ENCODE measurements at places on chromosomes 4 and X.

- DNase-seq: peak; percentile 32
Measured at GRCh38 chr4:26088433-26088928, 174.5 kb downstream of the SMIM20 start.

DNA sequence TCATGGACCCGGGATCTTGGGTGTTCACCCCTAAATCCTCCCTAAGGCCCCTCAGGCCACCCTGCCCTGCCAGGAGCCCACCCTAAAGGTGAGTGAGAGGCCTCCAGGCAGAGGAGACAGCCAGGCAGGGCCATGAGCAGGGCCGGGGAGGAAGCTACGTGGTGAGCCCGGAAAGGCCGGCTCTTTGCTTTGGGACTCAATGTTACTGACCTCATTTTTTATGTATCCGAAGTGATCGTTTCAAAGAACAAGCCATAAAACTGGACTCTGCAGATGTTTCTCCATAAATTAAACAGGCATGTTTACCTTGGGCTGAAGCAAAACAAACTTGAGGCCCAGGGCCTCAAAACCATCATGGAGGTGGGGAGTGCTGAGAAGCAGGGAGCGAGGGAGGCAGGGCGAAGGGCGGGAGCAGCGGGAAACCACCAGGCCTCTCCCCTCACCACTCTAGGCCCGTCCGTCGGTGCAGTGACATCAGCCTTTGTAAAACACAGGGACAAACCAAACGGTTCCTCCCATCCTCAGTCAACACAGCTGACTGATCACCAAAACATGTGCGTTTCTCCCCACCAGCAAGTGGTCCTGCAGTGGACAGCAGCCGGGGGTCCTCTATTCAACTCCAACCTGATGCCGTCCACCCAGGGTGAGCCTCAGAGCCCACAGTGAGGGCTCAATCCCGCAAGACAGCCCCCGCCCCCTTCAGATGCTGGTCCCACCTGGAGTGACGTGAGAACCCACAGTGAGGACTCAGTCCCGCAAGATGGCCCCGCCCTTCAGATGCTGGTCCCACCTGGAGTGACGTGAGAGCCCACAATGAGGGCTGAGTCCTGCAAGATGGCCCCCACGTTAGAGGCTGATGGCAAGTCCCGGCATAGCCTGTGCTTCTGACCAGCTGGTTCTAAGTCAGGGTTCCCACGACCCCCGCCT lies 102.9 kb upstream of the LRPAP1 start:
- no peak for DNase-seq

GRCh38 chrX:105299286-105299685 lies 78.8 kb upstream of the TEX13A start:
- DNase-seq: no peak

DNA sequence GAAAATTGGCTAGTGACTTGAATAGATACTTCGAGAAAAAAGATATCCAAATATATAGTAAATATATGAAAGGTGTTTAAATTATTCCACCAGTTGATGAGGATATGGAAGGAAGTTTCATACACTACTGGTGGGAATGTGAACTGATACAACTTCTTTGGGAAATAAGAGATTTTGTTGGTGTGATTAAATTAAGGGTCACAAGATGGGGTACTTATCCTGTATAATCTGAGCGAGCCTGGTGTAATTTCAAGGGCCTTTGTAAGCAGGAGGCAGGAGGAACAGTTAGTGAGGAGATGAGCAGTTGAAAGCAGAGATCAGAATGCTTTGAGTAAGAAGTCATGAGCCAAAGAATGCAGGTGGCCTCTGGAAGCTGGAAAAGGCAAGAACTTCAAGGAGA lies 192.2 kb downstream of the KCTD8 start:
- DNase-seq: no peak

DNA sequence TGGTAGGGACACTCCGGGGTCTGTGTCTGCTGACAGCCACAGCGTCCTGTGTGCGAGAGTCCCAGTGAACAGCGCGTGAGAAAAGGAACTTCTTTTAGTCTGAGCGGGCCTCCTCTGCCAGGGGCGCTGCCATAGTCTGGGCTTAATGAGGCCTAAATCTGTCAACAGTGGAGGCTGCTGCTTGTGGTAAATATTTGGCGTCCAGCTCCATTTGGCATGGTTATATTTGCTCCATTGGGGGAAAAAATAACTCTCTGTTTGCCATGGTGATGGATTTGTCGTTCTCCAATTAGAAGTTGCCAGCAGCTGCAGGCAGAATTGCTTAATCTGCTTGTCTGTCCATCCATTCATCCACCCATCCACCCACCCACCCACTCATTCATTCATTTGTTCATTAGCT lies 71.4 kb upstream of the PSAPL1 start:
- DNase-seq: no peak

DNA sequence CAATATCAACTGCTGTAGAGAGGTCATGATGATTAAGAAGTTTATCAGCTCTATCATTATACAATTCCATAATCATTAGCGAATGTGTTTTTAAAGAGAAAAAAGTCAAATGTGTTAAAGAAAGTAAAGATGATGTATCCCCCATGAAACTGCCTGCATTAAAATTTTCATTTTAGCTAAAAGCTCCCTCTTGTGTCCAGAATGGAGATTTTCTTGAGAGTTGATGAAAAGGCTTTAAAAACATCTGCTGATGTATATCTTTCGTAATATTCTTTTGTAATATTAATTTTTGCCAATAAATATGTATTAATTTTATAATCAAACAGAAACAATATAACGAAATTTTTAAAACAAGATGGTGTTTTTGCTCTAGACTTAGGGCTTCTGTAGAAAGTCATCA lies 52.1 kb upstream of the LHFPL1 start:
- no peak for DNase-seq

DNA sequence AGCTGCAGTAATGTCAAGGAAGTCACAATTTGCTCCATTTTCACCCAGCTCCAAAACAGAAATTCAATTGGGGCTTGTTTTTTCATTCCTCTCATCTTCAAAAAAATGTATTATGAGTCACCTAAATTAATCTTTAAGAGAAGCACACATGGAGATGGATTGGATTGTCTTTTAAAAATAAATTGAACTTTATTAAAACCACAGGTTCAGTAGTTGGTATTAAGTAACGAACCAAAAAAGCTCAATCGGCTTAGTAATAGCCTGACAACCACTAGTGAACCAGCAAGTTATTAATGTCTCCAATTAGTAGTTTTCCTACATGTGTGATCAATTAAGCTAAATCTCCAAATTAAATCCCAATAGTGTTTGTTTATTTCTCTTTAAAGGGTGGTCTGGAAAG lies 283.5 kb upstream of the GIMD1 start:
- no peak for DNase-seq

DNA sequence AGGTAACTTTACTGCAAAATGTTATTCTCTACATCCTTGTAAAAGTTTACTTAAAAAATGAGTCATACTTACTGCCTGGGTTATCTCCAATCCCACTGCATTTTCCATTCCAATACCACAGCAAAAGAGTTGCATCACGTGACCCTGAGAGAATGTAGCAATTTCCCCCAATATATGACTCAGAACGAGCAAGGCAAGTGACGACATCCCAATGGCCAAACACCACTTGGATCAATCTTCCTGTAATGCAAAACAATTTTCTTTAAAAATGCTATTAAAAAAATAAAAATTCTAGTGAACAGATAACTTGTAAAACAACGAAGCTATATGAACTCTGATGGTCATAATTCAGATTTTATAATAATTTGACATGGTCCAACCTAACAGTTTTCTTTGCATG lies 224.3 kb downstream of the DCLK2 start:
- DNase-seq: peak; percentile 85

DNA sequence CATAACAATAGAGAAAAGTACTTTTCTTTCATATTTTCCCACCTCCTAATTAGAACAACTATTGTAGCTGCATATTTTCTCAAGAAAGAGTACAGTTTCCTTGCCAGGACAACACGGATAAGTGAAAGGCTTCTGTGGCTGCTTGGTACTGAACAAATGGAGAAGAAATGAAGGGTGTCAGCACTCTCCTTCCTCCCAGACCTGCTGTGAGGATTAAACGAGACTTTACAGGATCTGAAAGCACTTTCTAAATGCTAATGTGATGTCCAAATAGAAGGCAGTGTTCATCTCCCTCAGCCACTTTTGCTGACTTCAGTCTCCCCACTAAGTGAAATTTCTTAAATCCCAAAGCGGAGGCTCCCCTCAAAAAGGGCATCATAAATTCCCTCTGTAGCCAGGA lies 13.9 kb downstream of the NIPAL1 start:
- DNase-seq: no peak

Data from urothelium cell line (cell line).